ENCODE measurements at places on chromosomes 6 and 20.
A peak's percentile ranks its signal among the peaks of the same experiment; 100 is the strongest.

GRCh38 chr20:44087857-44088120 is 99.2 kb downstream of the JPH2 start:
- no peak for DNase-seq

DNA sequence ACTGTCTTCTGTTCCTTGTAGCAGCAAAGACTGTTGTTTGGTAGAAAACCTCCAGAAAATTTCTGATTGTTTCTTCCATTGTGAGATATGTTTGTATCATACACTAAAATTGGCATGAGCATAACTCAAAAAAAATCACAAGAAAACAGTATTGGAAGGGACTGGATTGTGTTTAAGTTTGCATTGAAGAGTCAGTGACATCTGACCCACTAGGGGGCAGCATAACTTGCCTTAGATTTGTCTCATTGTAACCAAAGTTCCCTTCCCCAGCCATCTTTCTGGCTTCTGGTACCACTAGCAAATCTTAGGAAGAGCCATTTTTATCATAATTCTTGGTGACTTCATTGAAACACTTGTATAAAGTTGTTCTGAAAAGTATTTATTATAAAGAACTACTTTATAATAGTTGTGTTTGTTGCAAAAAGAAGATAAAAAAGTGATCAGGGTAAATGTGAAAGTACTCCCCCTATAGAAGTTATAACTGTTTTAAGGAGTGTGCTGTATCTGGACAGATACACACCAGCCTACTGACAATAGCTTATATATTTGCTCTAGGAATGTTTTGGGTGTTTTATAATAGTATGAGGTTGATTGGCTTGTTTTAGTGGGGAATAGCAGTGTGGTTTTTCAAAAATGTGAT is 7.7 kb downstream of the CSTF1 start:
- DNase-seq = peak; percentile 32

DNA sequence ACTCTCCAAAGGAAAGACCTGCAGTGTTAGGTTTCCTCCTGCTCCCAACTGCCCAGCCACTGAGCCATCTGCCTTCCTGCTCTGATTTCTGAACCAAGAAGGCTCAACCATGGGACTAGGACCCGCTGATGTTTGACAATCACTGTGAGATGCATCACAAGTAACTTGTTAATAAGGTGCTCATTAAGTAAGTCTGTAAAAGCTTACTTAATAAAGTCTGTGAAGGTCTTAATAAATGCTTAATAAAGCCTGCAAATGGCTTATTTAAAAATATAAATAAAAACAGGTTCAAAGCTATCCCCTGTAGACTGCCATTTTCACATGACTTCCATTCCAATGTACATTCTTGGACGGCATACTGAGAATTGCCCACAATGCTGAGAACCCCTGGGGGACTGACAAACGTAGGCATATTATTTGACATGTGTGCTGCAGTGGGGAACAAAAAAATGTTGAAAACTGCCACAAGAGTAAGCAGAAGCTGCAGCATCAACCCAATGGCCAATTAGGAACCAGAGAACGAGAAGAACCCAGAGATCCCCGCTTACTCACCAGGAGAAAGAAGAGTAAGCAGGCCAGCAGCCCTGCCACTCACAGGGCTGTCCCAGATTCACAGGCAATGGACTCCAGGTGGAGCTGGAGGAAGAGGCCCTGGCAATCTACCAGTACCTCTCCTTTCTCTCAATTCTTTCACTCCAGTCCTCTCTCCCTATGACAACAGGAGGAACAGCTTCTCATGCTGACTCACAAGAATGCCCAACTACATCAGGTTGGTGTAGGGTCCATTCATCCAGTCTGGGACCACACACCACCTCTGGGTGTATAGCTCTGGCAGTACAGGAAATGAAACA is 19.5 kb downstream of the KIF13A start:
- no peak for DNase-seq

- no peak for DNase-seq
Observed at GRCh38 chr6:148027201-148027600, 315.4 kb upstream of the SASH1 start.

DNA sequence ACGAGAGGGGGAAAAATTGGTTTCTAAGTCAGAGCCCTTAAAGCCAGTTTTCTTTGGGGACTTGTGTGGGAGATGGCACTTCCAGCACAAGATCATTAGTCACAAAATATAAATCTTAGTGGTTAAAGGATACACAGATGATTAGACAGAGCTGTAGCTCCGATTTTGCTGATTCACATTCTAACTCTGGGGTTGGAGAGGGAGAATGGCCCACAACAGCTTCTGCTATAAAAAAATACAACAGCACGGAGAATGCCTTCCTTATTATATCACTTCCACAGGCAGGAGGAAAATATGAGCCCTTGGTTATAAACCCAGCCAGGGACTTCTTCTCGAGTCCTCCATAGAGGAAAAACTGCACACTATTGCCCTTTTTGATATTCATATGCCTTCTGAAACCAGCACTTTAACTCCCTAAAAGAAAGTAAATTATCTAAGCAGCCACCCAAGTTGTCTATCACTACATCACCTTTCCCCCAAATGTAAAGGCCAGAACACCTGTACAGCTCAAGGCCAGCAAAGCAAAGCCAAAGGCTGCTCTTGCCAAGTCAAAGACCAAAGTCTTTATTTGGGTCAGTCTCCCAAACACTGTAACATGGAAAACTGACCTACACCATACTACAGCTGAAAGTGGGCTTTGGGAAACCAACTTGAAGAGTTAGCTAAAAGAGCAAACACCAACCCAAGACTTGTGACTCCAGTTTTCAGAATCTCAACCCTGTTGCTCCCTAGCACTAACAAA is 10.4 kb downstream of the MRPL14 start:
- DNase-seq = no peak

- peak; percentile 68 for DNase-seq
Observed at GRCh38 chr6:149082320-149082719, 235.2 kb upstream of the TAB2 start.

GRCh38 chr6:150541576-150541975 is 58.1 kb upstream of the PLEKHG1 start:
- no peak for DNase-seq

DNA sequence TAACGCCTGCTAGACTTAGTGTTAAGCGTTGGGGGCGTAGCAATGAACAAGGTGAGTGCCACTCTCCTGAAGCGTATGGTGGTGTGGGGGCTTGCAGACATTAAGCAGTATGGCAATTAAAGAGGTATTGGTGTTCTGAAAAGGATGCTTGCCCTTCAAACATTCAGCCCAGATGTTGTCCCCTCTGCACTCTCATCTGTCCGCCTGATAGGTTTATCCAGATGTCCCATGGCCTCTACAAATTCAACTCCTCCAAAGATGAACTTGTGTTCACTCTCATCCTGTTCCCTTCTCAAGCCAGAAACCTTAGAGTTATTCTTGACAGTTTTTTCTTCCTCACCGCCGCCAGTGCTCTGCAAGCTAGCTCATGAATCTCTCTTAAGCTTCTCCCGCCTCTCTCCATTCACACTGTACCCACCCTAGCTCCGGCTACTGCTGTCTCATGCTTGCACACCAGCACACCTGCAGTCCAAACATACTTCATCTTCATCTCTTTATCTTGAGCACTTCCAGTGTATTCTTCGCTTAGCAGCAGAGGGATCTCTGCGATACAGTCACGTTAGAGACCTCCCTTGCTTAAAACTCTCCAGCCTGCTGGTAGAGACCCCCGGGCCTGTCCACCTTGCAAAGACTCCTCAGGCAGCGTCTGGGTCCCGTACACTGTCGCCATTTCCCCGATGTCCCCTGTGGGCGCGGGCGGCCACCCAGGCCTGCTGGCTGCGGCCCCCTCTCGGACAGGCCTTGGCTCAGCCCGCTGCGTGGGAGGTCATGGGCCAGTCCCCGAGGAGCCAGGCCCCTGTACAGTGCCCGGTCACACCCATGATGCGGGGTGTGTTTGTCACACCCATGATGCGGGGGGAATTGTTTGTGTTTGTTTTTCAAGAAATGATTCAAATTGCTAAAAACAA is 962 bp downstream of the DDX27 start:
- DNase-seq = no peak

- no peak for DNase-seq
Observed at GRCh38 chr20:44650771-44651433, 597 bp downstream of the ADA start.

GRCh38 chr6:20427856-20428255 is 26.2 kb downstream of the E2F3 start:
- no peak for DNase-seq

DNA sequence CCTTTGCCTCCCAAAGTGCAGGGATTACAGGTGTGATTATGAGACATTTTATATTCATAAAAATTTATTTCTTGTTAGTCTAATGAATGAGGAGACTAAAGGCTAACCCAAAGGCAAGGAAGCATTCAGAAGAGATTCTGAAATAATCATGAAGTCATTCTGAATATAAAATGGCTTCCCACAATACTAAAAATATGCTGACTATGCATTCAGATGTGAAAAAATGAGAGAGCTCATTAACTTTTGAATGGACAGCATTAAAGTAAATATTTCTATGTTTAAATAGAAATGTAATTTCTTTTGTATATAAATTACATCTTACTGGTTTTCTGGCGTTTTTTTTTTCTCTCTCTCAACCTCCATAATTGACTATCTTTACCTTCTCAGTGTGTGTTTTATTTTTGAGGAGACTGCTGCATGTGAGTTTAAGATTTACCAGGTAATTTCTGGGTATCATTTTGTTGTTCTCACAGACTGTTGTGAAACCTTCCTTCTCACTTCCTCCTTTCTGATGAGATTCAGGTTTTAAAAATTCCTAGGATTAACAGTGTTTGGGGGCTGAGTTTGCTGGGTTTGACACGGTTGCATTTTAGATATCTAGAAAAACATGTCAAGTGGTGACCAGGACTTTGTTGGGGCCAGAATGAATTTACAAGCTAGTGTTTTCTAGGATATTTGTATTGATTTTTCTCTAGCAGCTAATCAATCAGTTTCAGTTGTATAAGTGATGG is 316.6 kb downstream of the CDKAL1 start:
- DNase-seq = no peak

- no peak for DNase-seq
Observed at GRCh38 chr20:62772990-62773844, 23.1 kb upstream of the MRGBP start.

DNA sequence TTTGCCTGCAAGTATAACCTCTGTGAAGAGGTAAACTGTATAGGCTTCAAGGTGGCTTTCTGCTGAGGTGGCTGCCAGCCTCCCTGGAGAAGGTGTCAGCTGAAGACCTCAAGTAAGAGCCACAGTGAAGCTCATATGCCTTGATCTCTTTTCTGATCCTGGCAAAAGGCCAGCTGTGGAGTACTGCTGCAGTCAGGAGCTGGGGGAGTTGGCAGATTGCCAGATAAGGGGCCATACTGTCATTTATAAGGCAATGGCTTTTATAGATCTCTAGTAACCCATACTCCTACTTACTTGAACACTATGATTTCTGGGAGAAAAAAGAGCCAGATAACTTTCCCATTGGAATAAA is 8.8 kb upstream of the CEP85L start:
- DNase-seq = no peak

GRCh38 chr6:158627940-158628211 is 16.7 kb downstream of the DYNLT1 start:
- DNase-seq = no peak

DNA sequence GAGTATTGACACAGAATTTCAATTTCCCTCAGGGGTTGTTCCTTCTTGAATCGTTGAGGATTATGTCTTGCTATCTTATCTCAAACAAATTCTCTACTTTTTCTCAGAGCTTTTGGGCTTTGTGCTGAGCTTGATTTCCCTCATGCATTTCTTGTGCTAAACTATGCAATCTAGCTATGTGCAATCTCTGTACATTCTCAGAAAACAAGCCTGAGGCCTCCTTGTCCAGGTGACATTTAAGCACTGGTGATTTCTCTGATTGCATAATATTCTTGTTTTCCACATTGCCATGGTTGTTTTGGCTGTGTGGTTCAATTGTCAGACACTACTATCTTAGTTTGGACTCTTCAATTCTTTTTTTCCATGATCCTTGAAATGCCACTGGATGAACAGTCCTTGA is 81.2 kb upstream of the MAN1A1 start:
- no peak for DNase-seq

- DNase-seq = no peak
Observed at GRCh38 chr20:40486297-40486696, 202.7 kb downstream of the MAFB start.

- no peak for DNase-seq
Observed at GRCh38 chr6:26022132-26022472, 59.5 kb downstream of the TRIM38 start.

DNA sequence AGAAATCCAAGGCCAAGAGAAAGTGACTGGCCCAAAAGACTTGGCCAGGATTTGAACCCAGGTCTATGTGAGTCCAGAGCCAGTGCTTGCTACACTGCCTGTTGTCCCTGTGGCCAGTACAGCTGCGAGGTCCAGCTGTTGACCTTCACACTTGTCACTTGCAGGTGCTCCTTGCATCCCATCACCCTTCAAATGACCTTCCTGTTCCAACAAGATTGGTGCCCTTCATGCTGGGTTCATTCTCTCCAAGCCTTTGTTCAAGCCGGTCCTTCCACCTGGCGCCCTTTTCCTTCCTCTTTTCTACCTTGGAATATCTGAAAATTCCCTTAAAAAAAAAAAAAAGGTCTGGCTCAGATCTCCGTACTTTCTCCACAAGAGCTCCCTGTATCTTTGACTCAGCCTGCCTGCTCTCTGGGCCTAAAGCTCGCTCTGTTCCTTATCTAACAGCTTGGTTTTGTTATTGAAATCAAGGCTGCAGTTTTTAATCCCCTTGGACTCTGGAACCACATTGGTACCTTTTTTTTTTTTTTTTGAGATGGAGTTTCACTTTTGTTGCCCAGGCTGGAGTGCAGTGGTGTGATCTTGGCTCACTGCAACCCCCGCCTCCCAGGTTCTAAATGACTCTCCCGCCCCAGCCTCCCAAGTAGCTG is 22.2 kb upstream of the MRPS18A start:
- no peak for DNase-seq

GRCh38 chr6:102407886-102408741 is 1014.6 kb downstream of the GRIK2 start:
- no peak for DNase-seq

- no peak for DNase-seq
Observed at GRCh38 chr6:3794092-3794491, 42.6 kb upstream of the PXDC1 start.

GRCh38 chr6:161837854-161838253 is 564.0 kb upstream of the AGPAT4 start:
- no peak for DNase-seq

- no peak for DNase-seq
Observed at GRCh38 chr6:79810185-79810705, 137.1 kb downstream of the ELOVL4 start.

- DNase-seq = no peak
Observed at GRCh38 chr6:29850011-29850553, 22.5 kb downstream of the HLA-G start.

- DNase-seq = no peak
Observed at GRCh38 chr6:140041056-140041455, 666.6 kb upstream of the CITED2 start.

DNA sequence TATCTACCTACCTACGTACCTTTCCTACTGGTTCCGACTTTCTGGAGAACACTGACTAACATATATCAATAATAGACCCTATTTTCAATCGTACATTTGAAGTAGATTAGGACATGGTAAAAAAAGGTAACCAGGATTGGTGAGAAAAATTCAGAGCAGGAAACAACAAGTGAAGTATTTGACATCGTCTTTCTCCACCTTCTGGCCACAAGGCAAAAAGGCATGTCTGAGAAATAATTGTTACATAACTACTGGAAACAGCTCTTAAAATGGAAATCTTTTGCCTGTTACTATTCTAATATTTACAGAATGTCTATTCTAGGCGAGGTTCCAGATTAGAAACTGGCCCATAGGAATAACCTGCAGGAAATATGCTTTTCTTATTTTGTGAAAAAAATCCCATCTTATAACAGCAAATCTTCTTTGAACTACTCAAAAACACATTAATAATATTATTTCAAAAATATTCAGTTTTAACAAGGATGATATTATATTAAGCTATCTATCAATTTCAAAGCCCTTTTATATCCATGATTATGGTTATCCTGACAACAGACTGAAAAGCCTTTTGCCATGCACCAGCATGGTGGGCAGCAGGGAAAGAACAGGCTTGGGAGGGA is 80.8 kb downstream of the RCAN2 start:
- DNase-seq = no peak

All from stimulated activated CD4-positive, alpha-beta T cell treated with anti-CD3 and anti-CD28 coated beads, Interleukin-1b, Interleukin-23, amount 100 ng/mL, for 1 hour (primary cell).